Upper lobe of right lung (tissue), 1 donor: ENCODE measurements at places on chromosomes 16 and 17.

- no peak for DNase-seq
These were observed 22.7 kb downstream of the MYO15B start for GRCh38 chr17:75610103-75610984.

- peak; percentile 56 for DNase-seq
These were observed 41.5 kb downstream of the NT5M start for GRCh38 chr17:17344507-17345293.

DNA sequence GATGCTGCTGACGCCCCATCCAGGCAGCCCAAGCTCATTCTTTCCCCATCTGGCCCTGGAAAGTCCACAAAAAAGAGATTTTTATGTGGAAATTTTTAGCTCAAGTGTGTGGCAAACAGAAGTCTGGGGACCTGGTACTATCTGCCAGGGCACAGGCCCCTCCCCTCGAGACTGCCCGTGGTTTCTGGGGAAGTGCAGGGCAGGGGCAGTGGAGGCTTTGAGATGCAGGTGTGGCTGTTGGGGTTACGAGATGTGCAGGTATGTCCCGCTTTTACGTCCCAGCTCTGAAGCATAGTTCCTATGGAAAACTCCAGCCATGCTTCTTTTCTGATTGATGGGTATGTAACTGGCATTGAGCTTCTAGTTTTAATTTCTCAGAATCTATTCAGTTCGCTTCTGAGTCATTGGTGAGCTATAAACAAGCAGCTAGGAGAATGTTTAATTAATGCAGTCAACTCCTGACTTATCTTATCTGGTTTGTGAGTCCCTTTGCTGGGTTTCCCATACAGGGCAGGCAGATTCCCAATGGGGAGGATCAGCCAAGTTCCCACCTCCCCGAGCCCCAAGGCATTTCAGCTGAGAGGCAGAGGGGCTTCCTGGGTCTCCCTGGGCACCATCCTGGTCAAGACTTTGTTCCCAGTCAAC is 16.2 kb downstream of the TBX4 start:
- peak; percentile 47 for DNase-seq

DNA sequence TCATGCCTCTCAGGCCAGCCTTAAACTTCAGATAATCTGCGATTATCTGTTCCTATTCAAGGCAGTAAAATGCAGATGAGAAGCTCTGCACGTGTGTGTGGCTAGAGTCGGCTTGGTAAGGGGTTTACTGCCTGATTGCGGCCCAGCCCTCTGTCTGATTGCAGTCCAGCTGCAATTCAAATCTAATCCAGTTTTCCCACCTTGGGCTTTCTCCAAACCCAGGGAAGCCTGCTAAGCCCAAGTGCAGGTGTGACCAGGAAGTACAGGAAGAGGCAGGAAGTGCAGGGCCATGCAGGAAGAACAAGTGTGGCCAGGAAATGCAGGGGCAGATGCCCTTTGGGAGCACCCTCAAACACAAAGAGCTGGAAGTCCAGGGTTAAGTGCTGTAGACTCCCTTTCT is 314.9 kb downstream of the CEP112 start:
- no peak for DNase-seq

DNA sequence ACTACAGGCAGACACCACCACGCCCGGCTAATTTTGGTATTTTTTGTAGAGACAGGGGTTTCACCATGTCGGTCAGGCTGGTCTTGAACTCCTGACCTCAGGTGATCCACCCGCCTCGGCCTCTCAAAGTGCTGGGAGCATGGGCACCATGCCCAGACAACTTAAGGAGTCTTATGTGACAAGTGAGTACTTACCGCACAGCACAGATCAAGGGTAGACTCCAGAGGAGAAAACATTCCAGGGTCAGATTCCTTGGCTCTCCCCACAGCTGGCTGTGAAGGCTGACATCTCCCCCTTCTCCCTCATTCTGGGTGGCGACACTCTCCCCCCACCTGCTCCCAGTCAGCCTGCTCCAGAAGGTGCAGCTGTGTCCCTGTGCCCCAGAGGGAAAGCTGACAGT is 10.6 kb downstream of the ZSCAN10 start:
- no peak for DNase-seq

DNA sequence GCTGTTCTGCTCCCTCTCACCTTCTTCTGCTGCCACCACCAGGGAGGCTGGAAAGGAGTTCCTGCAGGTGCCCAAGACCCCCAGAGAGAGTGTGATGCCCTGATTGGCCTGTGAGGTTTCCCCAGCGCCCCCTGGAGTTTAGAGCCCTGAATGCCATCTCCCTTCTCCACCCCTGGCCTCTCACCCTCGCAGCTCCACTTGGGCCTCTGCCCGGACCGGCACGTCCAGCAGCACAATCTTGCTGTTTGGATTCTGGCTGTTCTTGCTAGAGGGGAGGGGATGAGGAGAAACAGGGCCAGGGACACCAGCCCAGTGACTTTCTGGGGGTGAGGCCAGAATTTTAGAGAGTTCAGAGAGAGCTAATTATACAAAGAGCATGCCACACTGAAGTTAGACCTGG is 12.5 kb upstream of the FAM171A2 start:
- DNase-seq: no peak

DNA sequence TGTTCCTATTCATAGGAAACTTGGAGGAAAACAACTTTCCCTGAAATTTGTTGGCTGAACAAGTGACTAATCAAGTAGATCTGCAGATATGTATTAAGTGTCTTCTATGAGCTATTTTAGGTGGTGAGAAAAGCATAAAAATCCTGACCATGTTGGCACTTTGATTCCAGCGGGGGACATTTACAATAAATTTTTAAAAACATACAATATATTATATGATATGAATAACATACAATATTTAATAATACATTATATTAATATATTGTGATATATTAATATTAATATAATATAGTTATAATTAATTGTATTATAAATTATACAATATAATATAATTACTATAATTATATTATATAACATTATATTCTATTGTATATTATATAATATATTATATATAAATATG is 362.9 kb upstream of the SOX9 start:
- no peak for DNase-seq

- no peak for DNase-seq
These were observed 2.8 kb downstream of the HGS start for GRCh38 chr17:81686614-81687013.

- no peak for DNase-seq
These were observed 192.9 kb downstream of the MAF start for GRCh38 chr16:79407461-79408135.

- no peak for DNase-seq
These were observed 333.6 kb downstream of the SHISA9 start for GRCh38 chr16:13234999-13235398.

DNA sequence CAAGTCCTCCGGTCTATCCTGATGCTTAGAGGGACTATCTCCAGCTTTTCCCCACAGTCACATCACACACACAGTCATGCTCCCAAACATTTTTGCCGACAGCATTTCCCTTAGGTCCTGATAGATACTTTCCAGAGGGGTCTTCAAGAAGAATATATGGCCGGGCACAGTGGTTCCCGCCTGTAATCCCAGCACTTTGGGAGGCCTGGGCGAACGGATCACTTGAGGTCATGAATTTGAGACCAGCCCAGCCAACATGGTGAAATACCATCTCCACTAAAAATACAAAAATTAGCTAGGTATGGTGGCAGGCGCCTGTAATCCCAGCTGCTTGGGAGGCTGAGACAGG is 4.3 kb upstream of the GIP start:
- no peak for DNase-seq

DNA sequence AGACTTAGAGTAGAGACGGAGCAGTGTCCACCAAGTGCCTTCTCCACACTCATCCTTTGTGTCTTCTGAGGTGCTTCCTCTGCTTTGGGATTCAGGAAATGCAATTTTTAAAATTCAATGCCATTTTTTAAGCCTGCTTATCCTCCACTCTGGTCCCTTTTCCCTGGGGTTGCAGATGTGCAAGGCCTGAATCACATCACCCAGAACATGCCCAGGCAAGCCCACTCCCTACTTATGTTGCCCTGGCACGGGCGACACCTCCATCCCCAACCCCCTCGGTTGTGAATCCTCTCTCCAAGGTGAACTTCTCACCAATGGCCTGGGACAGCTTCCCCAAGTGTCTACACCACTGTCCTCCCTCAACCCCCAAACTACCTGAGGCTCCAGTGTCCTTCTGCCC is 116.2 kb downstream of the C17orf67 start:
- no peak for DNase-seq

DNA sequence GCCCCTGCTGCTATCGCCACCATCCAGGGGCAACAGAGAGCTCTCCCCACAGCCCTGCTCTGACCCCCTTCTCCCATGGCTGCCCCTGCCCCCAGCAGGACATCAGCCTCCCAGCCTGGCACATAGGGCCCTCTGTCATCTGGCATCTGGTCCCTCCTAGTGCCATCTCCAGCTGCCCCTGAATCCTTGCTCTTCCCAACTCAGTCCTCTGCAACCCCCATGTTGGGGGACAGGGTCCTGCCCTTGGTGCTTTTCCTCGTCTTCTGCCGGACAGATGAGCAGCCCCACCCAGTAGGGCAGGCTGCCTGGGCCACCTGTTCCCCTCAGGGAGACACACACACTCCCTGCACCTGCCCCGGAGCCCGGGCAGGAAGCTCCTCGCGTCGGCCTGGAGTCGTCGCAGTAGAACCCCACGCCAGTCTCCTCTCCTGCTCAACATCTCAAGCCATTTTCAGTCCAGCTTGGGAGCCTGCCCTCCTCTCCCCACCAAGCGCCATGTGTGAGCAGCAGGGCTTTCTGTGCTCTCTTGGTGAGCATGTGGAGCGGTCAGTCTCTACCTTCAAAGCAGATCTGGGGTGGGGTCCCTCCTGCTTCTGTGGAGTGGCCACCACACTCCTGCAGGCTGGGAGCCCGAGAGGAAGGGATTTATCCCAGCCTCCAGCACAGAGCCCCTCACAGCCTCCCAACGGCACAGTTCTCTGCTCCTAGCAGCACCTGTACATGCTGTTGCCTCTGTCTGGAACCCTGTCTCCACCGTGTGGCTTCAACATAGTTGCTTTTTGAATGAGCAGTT is 28.2 kb downstream of the TNFRSF13B start:
- no peak for DNase-seq

DNA sequence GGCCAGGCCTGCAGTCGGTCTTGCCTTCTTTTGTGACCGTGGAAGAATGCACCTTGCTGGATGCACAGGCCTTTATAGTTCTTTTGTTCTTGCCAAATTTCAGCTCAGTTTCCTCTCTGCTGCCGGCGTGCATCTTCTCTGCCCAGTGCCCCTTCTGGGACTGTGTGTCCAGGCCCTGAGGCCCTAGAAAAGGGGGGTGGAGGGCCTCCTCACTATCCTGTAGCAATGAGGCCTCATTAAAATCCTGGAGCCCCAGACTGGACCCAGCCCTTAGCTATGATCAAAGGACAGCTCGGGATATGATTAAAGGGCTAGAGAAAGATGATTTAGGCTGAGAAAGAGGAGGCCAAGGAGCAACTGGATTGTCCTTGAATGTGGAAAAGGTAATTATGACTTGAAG is 229.8 kb downstream of the SEC14L1 start:
- DNase-seq: no peak

GRCh38 chr16:82345318-82345717 is 175.3 kb upstream of the MPHOSPH6 start:
- no peak for DNase-seq

GRCh38 chr17:77205396-77206125 is 64.8 kb downstream of the SEC14L1 start:
- no peak for DNase-seq
